ENCODE measurements at places on chromosomes 2 and 18.

DNA sequence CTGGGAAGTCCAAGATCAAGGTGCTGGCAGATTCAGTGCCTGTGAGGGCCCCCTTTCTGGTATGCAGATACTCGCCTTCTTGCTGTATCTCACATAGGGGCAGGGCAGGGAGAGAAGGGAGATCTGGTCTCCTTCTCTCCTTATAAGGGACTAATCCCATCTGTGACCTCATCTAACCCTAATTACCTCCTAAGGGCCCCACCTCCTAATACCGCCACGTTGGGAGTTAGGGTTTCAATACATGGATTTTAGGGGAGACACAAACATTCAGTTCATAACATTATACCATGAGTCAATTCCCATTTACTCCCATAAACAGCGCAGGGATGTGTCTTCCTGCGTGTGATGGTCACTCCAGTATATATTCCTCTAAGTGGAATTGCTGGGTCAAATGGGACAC, 73.8 kb upstream of the TXNDC2 start:
- DNase-seq: no peak

DNA sequence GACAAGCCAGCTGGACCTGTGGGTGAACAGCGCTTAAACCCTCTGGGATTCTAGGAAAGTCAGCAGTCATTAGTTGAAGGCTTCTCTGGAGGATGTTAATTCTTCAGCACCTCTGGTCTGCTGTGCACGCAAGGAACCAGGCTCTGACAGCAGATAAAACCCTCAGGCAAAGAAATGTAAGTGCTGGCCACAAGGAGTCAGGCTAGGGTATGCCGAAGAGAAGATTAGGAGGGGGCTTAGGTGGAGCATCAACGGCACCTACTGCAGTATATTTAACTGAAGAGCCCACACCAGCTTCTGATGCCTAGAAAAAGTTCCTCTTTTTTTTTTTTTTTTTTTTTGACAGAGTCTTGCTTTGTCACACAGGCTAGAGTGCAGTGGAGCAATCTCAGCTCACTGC, 304.2 kb upstream of the MC4R start:
- DNase-seq: no peak

DNA sequence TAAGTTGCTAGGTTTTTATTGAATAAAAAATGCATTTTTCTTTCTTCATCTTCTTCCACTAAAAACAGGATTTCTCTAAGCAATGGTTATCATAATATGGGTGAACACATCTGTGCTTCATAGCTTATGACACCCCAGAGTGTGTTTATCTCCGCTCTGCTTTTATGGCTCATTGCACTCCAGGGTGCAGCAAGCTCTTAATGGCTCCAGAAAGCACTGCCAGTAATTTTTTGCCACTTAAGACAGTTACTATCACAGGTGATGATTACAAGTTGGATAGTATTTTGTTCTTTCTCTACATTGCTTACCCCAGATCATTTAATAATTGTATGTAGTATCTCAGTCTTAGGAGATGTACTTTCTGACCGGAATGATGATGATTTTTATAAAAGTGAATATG, 239.3 kb upstream of the CDH20 start:
- DNase-seq: no peak

- DNase-seq: no peak
Measured at GRCh38 chr2:144194326-144195071, 325.4 kb downstream of the ZEB2 start.

DNA sequence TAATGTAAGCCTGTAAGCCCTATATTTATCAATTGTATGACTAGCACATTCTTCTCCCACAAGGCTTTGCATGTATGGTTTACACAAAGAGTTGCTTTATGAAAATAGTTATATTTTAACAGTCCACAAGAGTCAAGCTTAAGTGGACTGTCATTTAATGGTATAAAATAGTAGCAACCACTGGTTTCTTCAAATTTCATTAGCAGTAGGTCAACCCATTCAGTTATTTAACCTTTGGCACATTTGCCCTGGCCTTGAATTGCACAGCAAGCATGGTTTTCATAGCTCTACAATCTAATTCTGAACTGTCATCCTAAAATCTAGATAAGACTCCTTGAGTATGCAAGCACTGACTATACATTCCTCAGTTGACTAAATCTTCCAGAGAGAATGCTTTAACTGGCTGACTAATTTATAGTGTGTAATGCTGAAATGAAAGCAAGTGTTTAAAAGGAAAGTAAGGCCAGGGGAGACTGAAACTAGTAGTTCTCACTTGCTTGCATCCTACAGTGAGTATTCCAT, 1.8 kb downstream of the DPP4 start:
- DNase-seq: no peak
